Esophagus squamous epithelium (tissue), 5 donors: ENCODE measurements at places on chromosomes 12 and 14.

- DNase-seq = no peak
Measured at GRCh38 chr12:6644257-6644596, 3.0 kb downstream of the ACRBP start.

DNA sequence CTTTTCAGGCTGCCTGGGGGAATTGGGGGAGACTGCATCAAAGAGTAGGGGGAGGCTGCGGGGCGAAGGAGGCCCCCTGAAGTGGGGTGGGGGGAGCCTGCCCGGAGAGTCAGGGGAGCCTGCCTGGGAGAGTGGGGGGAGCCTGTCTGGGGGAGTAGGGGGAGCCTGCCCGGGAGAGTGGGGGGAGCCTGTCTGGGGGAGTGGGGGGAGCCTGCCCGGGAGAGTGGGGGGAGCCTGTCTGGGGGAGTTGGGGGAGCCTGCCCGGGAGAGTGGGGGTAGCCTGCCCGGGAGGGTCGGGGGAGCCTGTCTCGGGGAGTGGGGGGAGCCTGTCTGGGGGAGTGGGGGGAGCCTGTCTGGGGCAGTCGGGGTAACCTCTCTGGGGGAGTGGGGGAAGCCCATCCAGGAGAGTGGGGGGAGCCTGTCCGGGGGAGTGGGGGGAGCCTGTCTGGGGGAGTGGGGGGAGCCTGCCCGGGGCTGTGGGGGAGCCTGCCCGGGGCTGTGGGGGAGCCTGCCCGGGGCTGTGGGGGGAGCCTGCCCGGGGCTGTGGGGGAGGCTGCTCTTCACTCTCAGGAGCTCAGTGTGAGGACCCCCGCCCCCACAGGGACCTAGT, 6.5 kb upstream of the DEGS2 start:
- DNase-seq = no peak

DNA sequence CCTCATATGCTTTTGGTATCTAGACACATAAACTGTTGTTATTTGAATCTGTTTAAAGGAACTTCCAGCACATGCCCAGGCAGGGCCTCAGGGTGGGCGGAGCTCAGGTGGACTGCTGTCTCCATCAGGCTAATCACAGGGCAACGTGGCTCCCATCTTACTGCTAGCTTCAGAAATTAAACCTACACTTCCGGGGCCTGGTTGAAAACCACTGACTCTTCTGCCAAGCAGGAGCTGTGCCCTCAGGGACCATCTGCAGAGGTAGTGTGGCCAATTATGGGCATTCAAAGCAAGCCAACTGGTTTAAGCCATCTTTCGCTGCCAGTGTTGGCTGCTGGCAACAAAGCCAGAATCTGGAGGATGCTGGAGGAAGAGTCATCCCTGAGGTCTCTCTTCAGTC, 97.5 kb downstream of the TMX1 start:
- no peak for DNase-seq

GRCh38 chr14:76720382-76720813, 40.9 kb upstream of the VASH1 start:
- no peak for DNase-seq

- DNase-seq = no peak
Measured at GRCh38 chr14:34212172-34212929, 249.7 kb downstream of the SPTSSA start.

- no peak for DNase-seq
Measured at GRCh38 chr14:99803803-99804202, 10.6 kb downstream of the EML1 start.

DNA sequence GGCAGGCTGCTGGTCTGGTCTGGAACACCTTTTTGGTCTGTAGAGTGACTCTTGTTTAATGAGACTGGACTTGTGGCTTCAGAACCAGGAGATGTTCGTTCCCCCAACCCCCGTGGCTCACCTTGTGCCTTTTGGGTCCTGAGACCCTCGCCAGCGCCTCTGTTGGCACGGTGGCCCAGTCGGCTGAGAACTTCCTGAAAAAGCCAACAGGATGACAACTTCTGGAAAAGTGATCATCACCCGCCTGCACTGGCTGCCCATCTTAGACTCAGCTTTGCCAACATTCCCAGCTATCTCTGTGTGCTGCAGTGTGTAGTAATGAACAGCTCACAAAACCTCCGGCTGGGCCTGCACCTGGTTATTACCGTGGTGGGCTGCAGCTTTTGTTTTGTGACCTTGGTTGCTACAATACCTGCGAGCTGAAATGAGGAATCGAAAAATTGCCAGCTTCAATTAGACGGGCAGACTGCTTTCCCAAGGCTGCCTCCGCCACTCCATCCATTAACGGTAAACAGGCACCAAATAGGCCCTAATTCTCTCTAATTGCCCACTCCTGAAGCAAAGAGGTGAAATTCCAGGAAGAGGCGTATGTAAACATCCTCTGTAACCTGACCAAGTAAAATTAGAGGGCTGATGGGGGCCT, 16.0 kb downstream of the MEG3 start:
- DNase-seq = no peak

- no peak for DNase-seq
Measured at GRCh38 chr12:8905546-8905945, 8.8 kb upstream of the PHC1 start.

- DNase-seq = no peak
Measured at GRCh38 chr12:66829660-66830325, 150.9 kb upstream of the GRIP1 start.

DNA sequence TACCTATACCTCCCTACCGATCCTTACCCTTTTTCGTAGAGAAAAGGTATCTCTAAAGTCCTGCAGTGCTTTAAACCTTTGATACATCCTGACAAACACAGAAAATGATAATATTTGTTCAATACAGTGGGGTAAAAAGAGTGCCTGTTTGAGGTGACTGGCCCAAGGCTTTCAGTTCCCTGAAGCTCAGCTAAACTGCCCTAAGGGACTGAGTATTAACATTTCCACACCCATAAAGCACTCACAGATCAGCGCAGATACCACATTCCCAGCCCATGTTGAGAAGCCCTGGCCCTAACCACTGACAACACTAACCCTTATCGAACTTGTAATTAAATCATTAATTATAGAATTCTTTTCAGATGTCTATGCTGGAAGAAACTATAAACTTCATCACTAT, 108.7 kb downstream of the DIP2B start:
- DNase-seq = no peak

- no peak for DNase-seq
Measured at GRCh38 chr12:58932806-58933681, 12.7 kb upstream of the LRIG3 start.

DNA sequence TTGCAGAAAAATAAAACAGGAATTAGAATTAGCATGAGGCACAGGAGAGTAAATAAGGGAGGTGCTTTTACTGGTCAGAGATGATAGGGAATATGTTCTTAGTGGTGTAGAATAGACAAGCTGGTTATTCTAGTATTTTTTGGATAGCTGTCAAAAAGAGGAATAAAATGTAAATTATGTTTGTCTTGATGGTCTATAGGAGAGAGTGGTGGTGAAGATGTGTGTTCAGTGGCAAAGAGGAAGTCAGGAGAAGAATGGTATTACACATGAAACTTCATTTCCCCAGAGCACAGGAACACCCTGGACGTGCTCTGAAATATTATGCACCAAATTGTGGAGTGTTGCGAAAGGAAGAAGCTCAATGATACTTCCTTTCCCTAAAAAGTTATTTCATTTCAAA, 27.8 kb downstream of the MUCL1 start:
- no peak for DNase-seq

DNA sequence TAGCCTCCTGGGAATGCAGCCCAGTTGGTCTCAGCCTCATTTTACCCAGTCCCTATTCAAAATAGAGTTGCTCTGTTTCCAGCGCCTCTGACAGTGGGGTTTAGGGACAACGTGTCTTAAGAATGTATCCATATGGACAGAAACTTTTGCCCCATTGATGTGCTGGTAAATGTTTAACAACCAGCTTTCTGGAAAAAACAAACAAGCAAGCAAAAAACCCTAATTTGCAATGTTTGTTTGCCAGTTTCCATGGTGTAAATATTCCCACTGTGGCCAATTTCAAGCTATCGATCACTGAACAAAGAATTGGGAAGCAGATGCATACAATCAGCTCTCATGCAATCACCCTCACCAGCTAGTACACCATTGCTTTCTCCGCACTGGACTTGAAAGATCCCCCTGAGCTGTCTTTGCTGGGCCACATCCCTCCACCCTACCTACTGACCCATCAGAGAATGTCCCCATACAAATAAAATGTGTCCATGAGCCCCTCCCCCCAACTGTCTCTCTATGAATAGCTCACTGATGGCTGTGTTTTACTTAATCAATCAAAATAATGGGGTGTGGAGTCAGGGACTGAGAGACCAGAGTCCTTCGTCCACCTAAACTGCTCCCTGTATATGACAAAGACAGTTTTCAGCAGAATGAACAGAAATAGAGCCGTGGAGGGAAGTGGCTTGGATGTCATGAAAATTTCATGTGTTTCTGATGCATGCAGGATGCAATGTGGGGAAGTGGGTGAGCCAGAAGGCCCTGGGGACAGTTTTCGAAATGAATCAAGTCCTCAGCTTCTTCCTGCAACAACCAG, 40.8 kb downstream of the CCDC60 start:
- no peak for DNase-seq

DNA sequence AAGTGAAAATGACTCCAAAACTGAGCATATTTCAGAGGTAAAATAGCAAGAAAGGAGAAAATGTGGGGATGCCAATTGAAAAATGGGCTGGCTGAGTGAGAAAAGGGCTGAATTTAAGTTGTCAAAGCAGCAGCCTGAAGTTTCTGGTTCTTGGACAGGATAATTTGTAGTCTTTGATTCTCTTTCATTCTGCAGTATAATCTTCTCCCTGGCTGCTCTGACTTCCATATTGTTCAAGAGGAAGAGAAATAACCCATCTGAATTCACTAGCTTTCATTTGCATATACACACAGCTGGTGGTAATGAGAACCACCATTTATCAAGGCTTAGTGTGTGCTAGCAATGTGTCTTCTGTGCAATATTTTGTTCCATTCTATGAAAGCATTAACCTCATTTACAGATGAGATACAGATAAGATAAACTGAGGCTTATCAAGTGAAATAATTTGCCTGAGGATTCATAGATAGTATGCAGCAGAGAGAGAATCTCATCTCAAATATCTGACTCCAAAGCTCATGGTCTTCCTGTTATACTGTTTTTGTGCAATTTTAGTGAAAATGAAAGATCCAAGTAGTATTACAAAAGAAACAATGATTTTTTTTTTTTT, 184.2 kb downstream of the TMTC2 start:
- DNase-seq = no peak

DNA sequence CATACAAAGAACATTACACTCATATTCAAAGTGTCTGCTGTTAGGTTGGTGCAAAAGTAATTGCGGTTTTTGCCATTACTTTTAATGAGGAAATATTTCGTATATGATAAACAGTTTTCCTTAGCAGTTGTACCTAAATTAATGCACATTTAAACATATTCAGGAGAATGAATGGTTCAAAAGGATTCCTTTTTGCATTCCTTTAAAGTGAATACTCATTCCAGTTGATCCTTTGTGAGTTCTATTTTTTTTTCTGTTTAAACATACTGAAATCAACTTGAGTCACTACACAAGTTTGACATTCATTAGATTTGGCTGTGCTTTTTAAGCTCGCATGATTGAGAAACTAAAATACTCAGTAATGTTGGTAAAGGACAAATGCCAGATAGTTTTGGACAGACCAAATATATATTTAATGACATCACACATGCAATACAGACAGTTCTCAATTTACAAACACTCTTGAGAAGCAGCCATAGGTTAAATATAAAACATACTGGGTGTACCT, 13.8 kb upstream of the SLC38A2 start:
- no peak for DNase-seq

DNA sequence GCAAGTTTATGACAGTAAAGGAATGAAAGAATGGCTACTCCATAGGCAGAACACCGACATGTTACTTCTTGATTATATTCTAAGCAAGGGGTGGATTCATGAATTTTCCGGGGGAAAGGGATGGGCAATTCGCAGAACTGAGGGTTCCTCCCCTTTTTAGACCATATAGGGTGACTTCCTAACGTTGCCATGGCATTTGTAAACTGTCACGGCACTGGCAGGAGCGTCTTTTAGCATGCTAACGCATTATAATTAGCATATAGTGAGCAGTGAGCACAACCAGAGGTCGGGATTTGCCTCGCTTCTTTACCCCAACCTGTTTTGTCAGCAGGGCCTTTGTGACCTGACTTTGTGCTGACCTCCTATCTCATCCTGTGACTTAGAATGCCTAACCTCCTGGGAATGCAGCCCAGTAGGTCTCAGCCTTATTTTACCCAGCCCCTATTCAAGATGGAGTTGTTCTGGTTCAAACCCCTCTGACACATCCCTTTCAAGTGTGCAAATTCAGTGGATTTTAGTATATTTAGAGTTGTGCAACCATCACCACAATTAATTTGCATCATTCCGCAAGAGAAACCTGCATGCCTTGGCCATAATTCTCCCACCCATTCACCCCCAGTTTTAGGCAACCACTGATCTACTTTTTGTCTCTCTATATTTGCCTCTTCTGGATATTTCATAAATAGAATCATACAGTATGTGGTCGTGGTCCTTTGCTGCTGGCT, 27.4 kb downstream of the PALS1 start:
- no peak for DNase-seq

GRCh38 chr14:61836184-61836583, 74.0 kb downstream of the SNAPC1 start:
- no peak for DNase-seq

DNA sequence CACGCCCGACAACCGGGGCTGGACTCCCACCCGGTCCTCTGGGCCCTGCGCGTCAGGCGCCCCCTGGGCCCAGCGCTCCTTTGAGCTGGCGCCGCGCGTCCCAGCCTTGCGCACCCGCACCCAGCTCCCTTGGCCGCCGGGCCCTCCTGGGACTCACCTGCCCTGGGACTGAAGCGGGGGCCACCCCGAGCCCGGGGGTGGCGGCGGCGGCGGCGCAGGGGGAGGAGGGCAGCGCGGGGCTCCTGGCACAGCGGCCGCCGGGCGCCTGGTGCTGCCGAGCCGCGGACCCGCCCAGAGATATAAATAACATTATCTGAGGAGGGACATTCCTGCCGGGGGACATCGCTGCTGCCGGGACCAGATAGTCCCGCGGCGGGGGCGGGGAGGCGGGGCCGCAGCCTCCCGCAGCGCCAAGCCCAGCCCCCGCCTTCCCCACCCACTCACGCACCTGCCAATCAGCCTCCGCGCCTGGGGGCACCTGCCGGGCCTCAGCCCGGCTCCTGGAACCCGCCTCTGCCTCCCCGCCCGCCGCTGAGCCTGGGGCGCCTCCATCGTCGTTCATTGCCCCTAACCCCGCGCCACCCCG, at the start of gene SPTB:
Gene SPTB, minus strand, starts transcription at position 273 of the 586 bp plus-strand sequence. CDS start 56,813 bp downstream, outside the sequence.
- DNase-seq = no peak

- no peak for DNase-seq
Measured at GRCh38 chr12:75692876-75693275, 181.5 kb upstream of the KRR1 start.

GRCh38 chr12:27762757-27763156, 17.3 kb upstream of the KLHL42 start:
- no peak for DNase-seq
